ENCODE measurements at places on chromosomes 4 and X.

- DNase-seq, result no peak
Observed at GRCh38 chr4:161856711-161857326, 307.0 kb downstream of the FSTL5 start.

- no peak for DNase-seq
Observed at GRCh38 chr4:93775551-93775950, 53.0 kb upstream of the ATOH1 start.

- no peak for DNase-seq
Observed at GRCh38 chr4:172143605-172144314, 330.6 kb downstream of the GALNTL6 start.

DNA sequence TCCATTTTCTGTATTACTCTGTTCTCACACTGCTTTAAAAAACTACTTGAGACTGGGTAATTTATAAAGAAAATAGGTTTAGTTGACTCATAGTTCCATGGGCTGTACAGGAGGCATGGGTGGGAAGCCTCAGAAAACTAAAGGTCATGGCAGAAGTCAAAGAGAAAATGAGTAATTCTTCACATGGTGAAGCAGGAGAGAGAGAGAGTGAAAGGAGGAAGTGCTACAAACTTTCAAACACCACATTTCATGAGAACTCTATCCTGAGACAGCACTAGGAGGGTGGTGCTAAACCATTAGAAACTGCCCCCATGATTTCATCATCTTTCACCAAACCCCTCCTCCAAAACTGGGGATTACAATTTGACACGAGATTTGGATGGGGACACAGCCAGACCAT is 108.0 kb upstream of the PBDC1 start:
- DNase-seq, result no peak

- DNase-seq, result no peak
Observed at GRCh38 chr4:13953083-13953482, 325.6 kb upstream of the BOD1L1 start.

DNA sequence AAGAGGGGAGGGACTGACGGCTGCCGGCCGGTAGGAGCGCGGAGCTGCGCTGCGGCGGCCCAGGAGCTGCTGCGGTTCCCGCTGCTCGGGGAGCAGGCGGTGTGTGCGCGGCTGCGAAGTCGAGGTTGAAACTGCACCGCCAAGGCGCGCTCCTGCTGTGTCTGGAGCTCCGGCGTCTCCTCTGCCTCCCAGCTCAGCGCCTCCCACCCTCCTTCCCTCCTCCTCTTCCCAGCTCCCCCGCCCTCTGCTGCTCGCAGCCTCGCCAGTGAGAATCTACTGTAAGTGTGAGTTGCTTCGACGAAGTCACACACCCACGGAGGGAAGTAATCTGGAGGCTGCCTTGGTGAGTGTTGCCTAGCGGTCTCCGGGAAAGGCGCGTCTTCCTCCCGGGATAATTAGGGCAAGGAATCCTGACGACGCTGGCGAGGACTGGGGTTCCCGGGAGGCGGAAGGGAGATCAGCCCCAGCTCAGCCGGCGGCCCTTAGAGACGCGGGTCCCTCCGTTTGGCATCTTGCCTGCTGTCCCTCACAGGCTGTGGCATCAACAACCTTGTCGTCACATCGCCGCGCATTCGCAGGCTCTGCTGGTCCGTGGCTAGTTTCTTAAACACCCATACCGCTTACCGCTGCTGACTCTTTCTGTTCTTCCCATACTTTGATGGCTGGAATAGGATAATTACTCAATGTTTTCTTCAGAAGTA is at the start of gene EPHA5:
EPHA5 (minus strand) TSS at position 159 of the 701 bp plus-strand sequence. CDS start 747 bp downstream, outside the sequence.
- DNase-seq, result peak; percentile 63

DNA sequence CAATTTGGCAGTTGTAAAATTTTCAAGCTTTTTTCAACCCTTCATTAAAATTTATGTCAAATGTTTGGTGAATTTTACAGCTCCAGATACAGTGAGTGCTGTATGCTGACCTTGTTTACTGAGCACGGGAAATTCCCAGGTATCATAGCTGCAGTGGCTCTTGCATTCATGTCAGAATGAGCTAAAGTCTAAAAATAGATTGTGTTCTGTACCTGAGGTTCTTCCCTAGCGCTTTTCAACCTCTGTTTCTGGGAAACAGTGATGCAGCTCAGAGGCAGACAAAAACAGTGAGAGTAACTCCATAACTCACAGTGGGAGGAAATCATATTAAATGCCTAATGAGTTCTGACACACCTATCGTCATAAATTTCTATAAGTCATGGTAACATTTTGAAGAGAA is 393.8 kb upstream of the GNPDA2 start:
- DNase-seq, result no peak

- no peak for DNase-seq
Observed at GRCh38 chr4:67229148-67229547, 316.2 kb downstream of the CENPC start.

DNA sequence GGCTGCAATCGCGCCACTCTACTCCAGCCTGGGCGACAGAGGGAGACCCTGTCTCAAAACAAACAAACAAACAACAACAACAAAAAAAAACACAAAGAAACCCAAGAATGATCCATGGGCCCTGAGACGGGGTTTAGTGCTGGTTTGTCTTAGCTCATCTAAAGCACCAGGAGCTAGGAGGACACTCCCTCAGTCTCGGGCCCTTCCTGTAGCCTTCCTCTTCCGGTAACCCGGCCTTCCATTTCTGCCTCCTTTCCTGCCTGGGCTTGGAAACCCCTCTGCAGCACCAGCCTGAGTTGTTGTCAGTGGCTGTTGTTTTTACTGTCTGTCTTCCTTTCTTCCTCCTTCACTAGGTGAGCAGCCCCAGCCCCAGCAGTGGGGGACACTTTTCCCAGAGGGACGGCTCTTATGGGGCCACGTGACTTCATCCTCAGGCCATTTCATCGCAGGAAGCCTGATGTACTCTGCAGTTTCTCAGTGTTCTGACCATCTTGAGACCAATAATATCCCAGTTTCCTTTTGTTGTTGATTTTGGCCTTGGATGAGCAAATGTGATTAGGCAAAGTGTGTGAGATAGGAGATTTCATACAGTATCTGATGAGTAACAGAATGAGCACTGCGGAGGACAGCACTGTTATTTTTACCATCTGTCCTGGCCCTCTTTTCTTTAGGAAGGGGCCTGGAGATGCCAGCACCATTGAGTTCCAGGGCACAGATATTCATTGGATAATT is 90.1 kb downstream of the ANAPC4 start:
- DNase-seq, result peak; percentile 25

GRCh38 chrX:24364326-24364725 is 3.9 kb downstream of the SUPT20HL1 start:
- DNase-seq, result no peak

GRCh38 chr4:140151699-140152012 is 2.3 kb downstream of the MAML3 start:
- no peak for DNase-seq

DNA sequence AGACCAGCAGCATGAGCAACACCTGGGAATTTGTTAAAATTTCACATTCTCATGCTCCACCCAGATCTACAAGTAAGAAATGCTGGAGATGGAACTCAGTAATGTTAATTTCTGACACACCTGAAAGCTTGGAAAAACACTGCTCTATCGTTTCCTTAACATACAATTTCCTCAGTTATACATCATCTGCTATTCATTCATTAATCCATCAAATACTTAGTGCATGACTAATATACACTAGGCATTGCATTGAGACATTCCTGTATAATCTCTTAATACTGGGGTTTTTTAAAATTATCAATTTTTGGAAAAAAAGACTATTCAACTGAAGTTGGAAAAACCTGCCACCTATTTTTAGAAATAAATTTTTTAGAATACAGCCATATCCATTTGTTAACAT is 106.1 kb downstream of the CHM start:
- no peak for DNase-seq

- DNase-seq, result no peak
Observed at GRCh38 chrX:98371994-98372393, 1488.3 kb downstream of the RPA4 start.

Measured in stromal cell of bone marrow (primary cell).